ENCODE measurements at places on chromosomes 12 and 14.

DNA sequence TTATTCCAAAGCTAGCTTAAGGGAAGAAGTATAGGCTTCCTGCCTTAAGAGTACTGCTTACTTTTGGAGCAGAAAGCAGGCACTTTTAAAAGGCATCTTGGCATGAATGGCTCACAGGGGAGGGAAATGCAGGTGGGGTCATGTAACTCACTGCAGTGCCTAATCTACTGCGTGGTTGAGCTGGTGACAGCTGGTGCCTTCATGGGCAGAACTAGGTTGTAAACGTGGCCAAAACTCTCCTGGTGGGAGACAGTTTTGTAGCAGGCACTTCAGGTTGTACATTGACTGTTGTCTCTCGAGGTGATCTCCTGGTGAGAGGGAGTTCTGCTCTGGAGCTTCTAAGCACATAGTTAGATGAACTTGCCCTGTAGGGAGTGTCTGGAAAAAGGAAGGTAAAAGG, 962.5 kb downstream of the DIO2 start:
- DNase-seq = no peak

DNA sequence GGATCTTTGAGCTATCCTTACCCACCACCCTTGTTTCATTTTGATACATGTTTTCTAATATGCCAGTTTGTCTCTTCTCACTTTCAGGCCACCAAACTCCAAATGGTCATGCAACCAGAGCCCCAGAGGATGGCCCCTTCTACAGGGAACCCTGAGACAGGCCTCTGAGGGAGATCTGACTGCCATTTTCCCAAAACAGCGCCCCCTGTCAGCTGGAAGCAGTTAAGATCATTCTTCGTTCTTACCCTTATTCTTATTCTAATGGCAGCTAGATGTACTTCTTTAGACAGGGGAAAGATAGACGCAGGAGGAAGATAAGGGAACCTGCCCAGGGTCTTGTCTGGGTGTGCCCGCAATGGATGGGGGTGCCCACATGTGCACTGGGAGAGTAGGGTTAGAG, 38.4 kb downstream of the C12orf56 start:
- peak; percentile 63 for DNase-seq

- DNase-seq = no peak
Measured at GRCh38 chr12:28958553-28959195, 190.4 kb upstream of the FAR2 start.

DNA sequence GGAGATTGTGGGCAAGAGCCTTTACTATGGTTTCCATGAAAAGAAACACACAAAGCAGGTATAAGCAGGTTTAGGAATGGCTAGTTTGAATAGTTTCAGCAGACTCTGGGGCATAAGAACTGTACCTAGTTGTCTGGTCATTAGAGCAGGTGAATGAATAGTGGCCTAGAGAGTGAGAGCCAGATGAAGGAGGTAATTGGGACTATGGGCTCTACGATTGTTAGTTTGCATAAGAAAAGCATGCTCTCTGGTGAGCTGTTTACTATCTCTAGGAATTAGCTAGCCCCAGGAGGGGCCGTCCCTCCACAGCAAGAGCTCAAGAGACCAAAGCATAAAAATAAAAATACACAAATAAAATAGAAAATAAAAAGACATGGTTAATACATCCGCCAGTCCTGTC, 397.5 kb upstream of the GARIN6 start:
- peak; percentile 70 for DNase-seq

- DNase-seq = no peak
Measured at GRCh38 chr12:72024613-72025012, 86.0 kb downstream of the TPH2 start.

DNA sequence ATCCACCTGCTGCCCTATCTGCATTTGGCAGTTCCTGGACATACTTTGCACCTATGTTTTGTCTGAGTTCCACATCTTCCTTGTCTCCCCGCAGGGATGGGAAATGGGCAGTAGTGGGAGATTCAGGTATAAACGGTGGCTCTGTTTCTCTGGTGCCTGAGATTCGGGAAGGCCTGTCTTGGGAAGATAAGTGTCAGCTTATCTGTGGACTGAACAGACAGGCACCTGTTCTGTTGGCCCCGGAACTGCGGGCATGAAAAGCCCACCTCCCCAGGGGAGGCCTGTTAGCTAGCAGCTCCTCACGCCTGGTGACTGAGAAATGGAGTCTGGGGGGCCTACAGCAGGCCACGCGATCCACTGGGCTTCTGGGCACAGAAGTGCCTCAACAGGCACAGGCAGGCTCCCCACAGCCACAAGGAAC, 5.8 kb downstream of the PHB2 start:
- no peak for DNase-seq

DNA sequence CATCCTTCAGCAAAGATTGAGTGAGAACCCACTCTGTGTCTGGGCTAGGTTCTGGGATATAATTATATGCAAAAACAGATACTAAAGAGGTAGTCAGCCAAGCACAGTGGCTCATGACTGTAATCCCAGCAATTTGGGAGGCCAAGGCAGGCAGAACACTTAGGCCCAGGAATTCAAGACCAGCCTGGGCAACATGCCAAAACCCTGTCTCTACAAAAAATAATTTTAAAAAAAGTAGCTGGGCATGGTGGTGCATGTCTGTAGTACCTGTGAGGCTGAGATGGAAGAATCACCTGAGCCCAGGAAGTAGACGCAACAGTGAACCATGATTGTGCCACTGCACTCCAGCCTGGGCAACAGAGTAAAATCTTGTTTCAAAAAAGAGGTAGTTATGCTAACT, 237.5 kb upstream of the HMGA2 start:
- DNase-seq = no peak

- peak; percentile 55 for DNase-seq
Measured at GRCh38 chr12:85191-85666, 18.7 kb downstream of the IQSEC3 start.

GRCh38 chr12:112924986-112925385, 13.3 kb upstream of the OAS3 start:
- no peak for DNase-seq

- no peak for DNase-seq
Measured at GRCh38 chr12:110248096-110248447, 33.0 kb upstream of the ATP2A2 start.

DNA sequence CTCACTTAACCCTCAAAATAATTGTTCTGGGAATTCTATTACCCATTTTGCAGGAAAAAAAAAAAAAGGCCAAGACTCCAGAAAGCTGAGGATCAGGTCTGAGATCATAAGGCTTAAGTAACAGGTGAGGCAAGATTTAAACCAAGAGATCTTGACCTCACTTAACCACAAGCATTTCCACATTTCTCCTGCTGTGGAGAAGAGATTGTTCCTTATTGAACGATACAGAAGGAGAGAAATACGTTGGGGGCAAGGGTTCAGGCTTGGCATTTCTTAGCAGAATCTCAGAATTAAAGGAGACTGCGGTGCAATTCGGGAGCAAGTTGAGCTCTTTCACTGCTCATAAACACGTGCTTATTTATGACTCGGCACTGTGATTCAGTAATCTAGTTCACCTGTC, 885.3 kb upstream of the TMEM132C start:
- DNase-seq = no peak

DNA sequence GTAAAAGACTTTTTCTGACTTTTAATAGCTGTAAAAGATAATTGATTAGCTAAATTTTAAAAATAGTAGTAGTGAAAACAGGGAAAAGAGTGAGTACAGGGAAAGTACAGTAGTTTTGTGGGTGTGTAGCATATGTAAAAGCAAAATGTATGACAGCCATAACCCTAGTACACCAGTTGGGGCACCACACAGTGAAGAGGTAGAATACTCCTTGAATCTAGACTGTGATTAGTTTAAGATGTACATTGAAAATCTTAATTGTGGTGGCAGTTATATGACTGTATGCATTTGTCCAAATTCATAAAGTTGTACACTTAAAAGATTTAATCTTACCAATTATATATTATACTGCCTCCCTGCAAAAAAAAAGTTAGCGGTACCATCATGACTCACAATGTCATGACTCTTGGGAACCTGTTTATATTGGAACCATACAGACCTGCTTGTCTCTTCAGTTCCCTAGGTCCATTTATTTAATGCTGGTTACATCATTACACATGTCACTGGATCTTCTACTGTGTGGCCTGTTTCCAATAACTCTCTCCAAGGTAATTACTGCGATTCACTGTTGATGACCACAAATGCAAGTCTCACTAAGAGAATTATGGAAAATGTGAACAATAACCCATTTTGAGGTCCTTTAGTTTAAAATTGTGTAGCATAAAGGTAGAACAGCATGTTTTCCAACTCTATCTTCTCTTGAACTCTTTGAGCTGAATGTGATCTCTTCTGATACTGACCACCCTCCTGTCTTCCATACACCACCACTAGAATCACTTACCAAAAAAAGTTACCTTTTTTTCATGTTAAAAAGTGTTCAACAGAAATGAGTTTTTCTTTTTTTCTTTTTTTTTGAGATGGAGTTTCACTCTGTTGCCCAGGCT, 264.2 kb upstream of the AMIGO2 start:
- DNase-seq = no peak

- DNase-seq = no peak
Measured at GRCh38 chr12:94767956-94768355, 117.6 kb upstream of the TMCC3 start.

GRCh38 chr12:40001406-40001805, 104.5 kb downstream of the SLC2A13 start:
- no peak for DNase-seq

DNA sequence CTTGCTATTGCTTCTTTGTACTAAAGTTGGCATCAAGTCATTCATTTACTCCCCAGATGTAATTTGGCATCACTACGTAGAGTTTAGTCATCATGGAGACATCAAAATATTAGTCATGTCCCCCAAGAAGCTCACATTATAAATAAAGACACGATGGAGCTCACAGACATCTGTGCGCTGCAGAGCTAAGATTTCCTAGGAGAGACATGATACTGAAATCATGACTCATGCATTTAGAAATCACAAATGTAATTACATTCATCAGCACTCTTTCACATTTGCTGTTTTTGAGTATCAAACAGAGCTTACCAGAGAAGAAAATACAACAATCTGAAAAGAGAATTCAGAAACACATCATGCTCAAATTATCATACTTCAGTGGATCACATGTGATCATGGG, 169.8 kb downstream of the LRIG3 start:
- no peak for DNase-seq

- DNase-seq = peak; percentile 28
Measured at GRCh38 chr12:52268212-52268611, 6.2 kb upstream of the KRT86 start.

- DNase-seq = no peak
Measured at GRCh38 chr14:78737116-78737515, 566.9 kb downstream of the NRXN3 start.

GRCh38 chr14:67440513-67440912, 28.5 kb upstream of the PLEK2 start:
- no peak for DNase-seq

DNA sequence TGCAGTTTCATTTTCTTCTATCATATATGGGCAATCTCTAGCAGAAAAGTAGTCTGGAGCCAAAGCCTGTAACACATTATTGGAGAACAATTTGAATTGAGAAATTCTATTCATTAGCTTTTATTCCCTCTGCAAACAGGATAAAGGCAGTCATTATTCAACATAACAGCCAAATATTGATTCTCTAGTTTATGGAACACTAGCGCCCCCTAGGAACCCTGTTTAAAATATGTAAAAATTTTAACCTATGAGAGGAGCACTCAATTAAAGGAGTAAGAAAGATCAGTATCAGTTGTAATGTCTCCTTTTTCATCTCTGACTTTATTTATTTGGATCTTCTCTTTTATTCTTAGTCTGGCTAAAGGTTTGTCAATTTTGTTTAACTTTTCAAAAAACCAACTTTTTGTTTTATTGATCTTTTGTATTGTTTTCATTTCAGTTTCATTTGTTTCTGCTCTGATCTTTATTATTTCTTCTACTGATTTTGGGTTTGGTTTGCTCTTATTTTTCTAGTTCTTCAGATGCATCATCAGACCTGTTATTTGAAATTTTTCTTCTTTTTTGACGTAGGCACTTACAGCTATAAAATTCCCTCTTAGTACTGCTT, 4.8 kb upstream of the LMNTD1 start:
- DNase-seq = peak; percentile 63

DNA sequence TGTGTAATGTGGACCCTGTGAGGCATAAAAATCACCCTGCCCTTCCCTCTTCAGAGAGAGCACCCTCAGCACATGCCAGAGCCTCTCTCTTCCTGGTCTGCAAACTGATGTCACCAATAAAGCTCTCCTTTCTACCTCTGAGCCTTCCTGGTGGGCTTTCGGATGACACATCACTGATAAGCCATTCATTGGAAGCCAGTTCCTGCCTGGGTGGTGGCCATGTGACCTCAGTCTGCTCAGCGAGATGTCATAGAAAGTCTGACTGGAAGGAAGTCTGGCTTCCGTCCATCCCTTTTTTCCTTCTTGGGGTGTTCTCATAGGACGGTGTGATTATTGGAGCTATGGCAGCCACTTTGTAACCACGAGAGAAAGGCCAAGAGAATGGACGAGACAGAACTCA, 95.7 kb downstream of the PIWIL1 start:
- DNase-seq = no peak

DNA sequence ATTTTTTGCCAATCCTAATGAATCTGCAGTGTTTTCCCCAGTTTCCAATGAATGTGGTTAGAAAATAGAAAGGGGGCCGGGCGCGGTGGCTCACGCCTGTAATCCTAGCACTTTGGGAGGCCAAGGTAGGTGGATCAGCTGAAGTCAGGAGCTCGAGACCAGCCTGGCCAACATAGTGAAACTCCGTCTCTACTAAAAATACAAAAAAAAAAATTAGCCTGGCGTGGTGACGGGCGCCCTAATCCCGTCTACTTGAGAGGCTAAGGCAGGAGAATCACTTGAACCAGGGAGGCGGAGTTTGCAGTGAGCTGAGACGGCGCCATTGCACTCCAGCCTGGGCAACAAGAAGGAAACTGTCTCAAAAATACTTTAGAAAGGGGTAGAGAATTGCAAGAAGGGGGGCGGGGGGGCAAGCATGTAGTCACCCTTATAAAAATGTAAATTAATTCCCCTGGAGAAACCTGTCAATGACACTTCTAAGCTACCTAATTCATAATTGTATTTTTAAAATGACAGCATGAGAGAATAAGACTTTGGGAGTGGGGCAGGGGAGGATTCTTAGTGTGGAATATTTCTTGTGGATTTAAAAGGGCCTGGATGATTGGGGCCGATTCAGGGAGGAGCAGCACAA, 1.7 kb downstream of the KLHDC2 start:
- no peak for DNase-seq

GRCh38 chr14:93234798-93235197, 27.7 kb downstream of the UBR7 start:
- DNase-seq = no peak

DNA sequence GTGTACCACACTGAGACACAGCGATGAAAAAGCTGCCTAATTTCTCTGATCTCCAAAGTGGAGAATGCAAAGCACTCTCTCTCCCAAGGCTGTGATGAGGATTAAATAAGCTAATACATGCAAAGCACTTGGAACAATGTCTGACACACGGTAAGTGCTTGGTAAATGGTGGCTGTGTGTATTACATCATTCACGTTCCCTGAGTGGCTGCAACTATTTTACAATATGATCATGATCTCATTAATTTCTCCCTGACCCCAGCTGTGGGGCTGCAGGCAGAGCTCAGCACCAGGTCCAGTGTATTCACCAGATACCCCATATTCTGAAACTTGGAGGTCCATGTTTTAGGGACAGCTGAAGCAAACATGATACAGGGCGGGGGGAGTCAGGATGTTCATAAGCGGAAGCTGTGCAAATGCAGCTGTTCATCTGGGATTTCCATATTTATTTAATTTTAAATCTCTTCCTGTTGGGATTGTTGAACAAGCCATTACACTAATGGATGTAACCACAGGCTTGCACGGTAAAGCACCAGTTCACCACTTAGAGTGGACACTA, 106.4 kb downstream of the CCDC60 start:
- DNase-seq = no peak

- no peak for DNase-seq
Measured at GRCh38 chr12:28051516-28052354, 79.2 kb upstream of the PTHLH start.
